Mesenchymal stem cell (in vitro differentiated cells and primary cell): ENCODE measurements at places on chromosomes 13 and 19.

DNA sequence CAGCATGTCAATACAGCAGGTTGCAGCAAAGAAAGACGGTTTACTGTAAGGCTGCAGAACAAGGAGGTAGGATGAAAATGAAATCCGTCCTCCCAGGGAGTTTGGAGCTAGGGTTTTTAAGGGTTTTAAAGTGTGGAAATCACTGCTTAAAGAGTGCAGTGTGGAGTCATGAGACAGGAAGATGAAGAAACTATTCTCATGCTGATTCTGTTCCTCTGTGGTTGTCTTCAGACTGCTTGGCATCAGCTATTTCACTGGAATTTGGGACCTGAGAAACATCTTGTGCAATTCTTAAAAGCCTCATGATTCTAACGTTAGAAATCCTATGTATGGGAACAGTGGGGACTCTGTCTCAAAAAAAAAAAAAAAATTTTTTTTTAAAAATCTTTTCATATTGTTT is 11.4 kb downstream of the ZNF331 start:
- peak; percentile 66 for DNase-seq

DNA sequence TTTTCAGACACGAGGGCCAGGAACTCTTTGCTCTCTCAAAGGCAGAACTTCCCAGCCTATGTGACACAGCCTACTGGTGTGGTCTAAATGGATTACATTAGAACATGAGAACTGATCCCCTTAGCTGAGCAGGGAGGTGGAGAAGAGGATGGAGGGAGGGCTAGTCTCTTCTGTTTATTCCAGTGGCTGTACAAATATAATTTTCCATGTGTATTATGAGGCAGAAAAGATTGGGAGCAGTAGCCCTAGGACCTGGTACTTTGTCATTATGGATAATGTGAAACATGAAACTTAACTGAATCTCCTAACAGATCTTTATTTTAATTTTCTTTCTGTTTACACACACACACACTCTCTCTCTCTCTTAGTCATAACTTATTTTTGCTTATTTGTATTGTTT is 82.1 kb downstream of the WDFY2 start:
- no peak for DNase-seq

- no peak for DNase-seq
Observed at GRCh38 chr13:42680748-42681147, 100.6 kb upstream of the FAM216B start.

- DNase-seq = no peak
Observed at GRCh38 chr13:27126859-27127258, 44.8 kb downstream of the USP12 start.

- DNase-seq = no peak
Observed at GRCh38 chr13:25778808-25779305, 273.0 kb downstream of the SHISA2 start.

- peak; percentile 63 for DNase-seq
Observed at GRCh38 chr19:1465191-1466016, 13.6 kb downstream of the C19orf25 start.

GRCh38 chr19:3234800-3235199 is 10.3 kb downstream of the CELF5 start:
- DNase-seq = no peak

GRCh38 chr19:33719366-33720154 is 77.1 kb upstream of the KCTD15 start:
- DNase-seq = no peak

DNA sequence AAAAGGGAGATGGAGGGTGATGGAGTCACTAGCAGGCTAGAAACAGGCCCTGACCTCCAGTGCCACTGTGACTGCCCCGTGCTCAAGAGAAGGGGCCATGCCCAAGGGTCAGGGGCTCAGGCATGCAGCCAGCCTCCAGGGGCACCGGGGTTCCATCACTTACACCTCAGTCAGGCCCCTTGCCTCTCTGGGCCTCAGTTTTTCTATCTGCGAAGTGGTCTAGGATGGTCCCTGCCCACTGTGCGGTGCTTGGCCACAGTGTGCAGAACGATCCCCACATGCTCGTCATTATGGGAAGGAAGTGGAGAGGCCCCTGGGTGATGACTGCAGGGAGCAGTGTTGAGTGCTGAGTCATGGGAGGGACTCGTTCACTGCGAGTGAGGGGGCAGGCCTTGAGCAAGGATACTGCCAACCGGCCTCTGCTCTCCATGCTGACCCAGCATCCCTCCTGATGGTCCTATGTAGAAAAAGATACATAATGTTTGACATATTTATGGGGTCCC is 23.1 kb downstream of the TMED1 start:
- peak; percentile 96 for DNase-seq

DNA sequence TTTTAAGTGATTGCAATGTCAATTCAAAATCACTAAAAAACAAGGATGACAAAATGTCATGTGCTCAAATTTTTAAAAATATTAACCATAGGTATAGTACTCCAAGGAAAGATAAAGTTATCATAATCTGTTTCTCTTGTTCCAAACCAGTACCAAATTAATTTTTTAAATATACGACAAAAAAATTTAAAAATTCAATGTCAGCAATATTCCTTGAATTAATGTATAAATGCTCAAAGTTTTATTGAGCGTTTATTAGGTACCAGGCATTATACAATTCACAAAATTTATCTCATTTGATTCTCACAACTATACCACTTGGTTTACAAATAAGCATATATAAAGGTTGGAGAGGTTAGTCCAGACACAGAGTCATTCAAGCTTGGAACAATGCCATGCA is 64.7 kb downstream of the MYCBP2 start:
- no peak for DNase-seq

DNA sequence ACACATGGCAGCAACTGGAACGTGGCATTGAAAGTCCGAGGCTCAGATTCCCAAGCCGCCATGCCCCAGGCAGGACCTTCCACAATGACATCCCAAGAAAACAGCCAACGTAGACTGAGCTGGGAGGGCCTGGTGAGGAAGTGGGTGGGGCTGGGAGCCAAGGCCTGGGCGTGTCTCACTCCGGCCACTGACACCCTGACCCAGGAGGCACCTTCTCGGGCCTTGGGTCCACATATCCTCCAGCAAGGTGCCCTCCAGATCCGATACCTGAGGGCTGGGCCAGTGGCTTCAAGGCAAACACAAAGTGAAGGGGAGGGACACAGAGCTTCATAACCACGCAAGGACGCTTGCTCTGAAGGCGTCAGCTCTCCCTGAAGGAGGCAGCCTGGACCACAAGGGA is 43.0 kb downstream of the RAB20 start:
- DNase-seq = no peak

DNA sequence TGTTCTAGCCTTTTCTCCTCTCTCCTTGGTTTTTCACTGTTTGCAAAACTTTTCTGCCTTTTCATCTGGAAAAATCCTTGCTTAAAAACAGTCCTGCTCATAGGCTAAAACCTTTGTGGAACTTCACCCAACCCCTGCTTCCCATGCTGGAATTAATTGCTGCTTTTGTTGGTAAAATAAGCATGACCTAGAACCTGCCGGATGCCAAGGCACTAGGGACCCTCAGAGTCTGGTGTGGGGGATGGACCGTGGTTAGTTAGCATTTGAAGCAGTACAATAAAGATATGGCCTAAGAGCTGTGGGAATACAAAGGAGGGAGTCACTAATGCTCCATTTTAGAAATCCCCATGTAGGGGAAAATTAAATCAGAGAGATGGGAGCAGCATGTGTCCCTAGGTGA is 326.3 kb downstream of the KCNRG start:
- DNase-seq = no peak

DNA sequence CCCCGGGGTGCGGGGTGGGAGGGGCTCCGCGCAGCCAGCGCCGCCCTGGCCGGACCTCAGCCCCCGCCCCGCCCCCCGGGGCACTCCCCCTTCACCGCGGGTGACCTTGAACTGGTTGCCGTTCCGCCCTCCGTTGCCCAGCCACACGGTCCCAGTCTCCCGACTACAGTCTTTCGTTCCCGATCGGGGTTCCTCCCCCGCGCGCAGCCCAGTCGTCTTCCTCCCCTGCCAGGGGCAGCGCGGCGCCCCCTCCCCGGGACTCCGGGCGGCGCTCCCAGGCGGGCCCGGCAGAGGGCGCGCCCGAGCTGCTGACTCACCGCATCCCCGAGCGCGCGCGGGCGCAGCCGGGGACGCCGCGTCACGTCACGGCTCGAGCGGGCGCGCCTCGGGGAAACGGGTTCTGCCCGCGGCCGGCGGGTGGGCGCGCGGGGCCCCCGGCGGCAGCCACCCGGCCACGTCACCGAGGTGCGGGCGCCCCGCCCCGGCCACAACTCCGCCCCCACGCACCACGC is 459 bp downstream of the MIDN start:
- DNase-seq = no peak

DNA sequence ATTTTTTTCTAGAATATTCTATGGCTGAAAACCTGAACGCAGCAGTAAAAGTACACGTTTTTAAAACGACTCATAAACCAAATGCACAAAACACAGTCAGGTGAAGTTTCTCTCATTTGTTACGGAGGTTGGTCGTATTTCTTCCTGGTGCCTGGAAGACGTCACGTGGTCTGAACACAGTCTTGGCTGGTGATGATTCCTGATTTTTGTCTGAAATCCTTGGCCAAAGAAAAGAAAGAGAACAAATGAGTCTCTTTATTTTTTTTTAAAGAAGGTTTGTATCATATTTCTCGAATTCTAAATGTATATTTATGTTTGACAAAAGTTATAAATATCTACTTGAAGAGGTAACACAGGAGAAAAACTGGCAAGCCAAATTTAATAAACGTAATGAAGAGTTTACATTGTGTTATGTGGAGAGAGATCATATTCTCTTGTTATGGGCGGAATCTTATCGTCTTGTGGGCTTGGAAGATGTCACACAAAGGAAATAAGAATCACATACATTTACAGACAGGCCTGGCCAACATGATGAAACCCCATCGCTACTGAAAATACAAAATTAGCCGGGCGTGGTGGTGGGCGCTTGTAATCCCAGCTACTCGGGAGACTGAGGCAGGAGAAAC is 10.0 kb upstream of the PNMA8A start:
- DNase-seq = no peak

DNA sequence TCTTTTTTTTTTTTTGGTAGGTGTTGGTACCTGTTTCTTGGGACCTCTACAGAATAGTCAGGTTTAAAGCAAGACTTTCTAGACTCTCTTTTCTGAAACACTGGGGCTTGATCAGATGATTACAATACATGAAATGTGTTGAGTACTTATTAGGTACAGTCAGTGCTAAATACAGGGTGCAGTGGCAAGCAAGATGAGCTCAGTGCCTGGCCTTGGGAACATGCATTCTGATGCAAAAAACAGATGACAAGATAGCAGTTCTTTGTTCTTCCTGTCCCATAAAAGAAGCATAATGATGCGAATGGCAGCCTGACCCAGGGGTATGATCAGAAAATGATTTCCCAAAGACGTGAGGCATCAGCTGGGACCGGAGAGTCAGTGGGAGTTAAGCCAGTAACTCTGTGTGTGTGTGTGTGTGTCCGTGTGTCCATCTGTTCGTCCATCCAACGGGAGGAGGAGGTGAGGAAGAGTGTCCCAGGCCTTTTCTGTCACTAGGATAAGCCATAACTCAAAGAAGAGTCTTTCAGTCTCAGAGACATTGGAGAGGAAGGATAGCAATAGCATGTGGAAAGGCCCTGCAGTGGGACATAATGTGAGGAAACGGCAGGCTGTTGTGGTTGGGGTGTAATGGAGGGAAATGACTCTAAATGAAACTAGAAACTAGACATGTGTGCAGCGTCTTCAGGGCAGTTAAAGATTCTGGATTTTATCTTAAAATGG is 32.2 kb downstream of the SLAIN1 start:
- no peak for DNase-seq

- DNase-seq = no peak
Observed at GRCh38 chr19:44617110-44617880, 3.9 kb downstream of the IGSF23 start.

- DNase-seq = no peak
Observed at GRCh38 chr19:16017138-16017490, 59.2 kb upstream of the TPM4 start.

- DNase-seq = peak; percentile 92
Observed at GRCh38 chr13:41916173-41916954, 44.5 kb downstream of the VWA8 start.

DNA sequence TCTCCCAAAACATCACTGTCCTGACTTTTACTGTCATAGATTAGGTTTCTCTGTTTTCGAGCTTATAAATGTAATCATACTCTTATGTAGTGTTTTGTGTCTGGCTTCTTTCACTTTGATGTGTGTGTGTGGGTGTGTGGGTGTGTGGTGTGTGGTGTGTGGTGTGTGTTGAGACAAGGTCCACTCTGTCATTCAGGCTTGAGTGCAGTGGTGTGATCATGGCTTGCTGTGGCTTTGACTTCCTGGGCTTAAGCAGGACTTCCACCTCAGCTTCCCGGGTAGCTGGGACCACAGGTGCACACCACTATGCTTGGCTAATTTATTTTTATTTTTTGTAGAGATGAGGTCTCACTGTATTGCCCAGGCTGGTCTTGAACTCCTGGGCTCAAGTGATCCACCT is 59.6 kb downstream of the PDS5B start:
- DNase-seq = no peak

DNA sequence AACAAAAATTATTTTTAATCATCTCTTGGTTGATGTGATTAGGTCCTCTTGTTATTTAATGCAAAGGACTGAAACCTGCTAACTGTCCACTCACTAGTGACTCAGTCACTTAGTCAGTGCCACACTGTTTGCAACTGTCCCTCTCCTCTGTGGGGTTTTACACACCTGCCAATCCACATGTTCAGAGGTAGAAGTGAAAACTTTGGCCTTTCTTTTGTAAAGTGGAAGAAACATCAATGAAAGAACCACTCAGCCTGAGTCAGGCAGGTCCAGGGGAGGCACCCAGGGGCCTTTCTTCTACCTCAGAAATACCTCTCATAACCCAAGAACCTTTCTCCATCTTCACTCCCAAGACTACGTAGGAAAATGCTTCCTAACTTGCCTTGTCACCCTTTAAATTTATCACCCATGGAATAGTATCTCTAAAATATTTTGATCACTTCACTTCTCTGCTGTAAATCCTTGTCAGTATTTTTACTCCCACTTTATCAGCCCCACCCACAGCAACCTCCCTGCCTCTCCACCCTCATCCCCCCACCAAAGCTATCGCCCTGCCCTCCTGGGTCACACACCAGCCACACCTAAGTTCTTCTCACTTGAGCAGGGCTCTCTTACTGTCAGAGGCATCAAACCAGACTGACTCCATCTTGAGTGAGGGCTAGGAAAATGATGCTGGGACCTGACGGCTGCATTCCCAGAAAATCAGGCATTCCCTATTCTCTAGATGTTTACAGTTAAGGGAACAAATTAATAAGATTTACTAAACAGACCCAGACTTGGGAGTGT is 29.6 kb upstream of the EEF1AKMT1 start:
- no peak for DNase-seq

GRCh38 chr13:90533866-90534265 is 813.6 kb upstream of the MIR17HG start:
- no peak for DNase-seq

GRCh38 chr13:78465250-78465649 is 138.1 kb downstream of the POU4F1 start:
- DNase-seq = no peak

- no peak for DNase-seq
Observed at GRCh38 chr13:96002322-96003131, 50.7 kb downstream of the UGGT2 start.

- no peak for DNase-seq
Observed at GRCh38 chr13:65414187-65414586, 1815.9 kb downstream of the PCDH9 start.

- DNase-seq = peak; percentile 88
Observed at GRCh38 chr19:1847684-1848398, 442 bp downstream of the REXO1 start.
